ENCODE measurements at places on chromosomes 13 and 19. TPM values are rescaled to one million over a fixed set of nuclear protein-coding genes. Genes with fewer than 3 reads are reported as not detected.

- H3K27me3 ChIP-seq: no peaks in the 10 kb centered on the region
- H3K4me1 ChIP-seq: peaks cover 21% of the 10 kb centered on the region
- no peak overlapping the region for H3K27ac ChIP-seq
Observed at GRCh38 chr13:39684531-39685137, 29.2 kb downstream of the COG6 start.

- peaks cover 37% of the 10 kb centered on the region for H3K4me1 ChIP-seq
- no peak overlapping the region for H3K4me3 ChIP-seq
- DNase-seq: no peak
- no peaks in the 10 kb centered on the region for H3K27me3 ChIP-seq
- peaks cover 39% of the 10 kb centered on the region for H3K36me3 ChIP-seq
Observed at GRCh38 chr13:95708391-95708774, 31.4 kb downstream of the DNAJC3 start.

- peaks cover 24% of the 10 kb centered on the region for H3K4me1 ChIP-seq
- H3K4me3 ChIP-seq: peak overlapping the region; percentile 29
- no peaks in the 10 kb centered on the region for H3K27me3 ChIP-seq
- DNase-seq: no peak
- peak overlapping the region; percentile 92 for H3K27ac ChIP-seq
- no peaks in the 10 kb centered on the region for H3K36me3 ChIP-seq
Observed at GRCh38 chr13:99464441-99464949, 36.8 kb upstream of the TM9SF2 start.

DNA sequence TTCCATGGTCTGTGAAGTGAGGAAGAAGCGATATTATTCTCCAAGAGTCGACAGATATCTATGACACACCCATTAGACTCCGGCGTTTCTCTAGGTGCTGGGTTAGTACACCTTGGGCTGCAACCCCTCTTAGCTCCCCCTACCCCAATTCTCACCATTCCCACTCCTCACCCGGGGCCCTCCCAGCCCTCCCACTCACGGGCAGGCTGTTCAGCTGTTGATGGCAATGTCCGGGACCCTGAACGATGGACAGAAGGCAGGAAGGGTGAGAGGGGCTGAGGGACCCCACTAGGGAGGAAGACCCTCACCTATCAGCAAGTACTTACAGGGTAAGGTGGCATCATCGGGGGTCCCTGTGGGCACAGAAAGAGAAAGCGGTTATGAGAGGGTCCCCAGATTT lies 9.2 kb downstream of the LGALS4 start:
- no peak overlapping the region for H3K27ac ChIP-seq
- no peaks in the 10 kb centered on the region for H3K36me3 ChIP-seq
- no peaks in the 10 kb centered on the region for H3K27me3 ChIP-seq
- no peak overlapping the region for H3K4me3 ChIP-seq
- DNase-seq: no peak
- peaks cover 7% of the 10 kb centered on the region for H3K4me1 ChIP-seq

- H3K27ac ChIP-seq: no peak within 1 kb of the TSS
- no peak for DNase-seq
- no peaks in the 10 kb centered on the region for H3K4me1 ChIP-seq
- no peaks in the 10 kb centered on the region for H3K27me3 ChIP-seq
- H3K36me3 ChIP-seq: no peaks in the 10 kb centered on the region
Observed at GRCh38 chr19:3585301-3586126, at the start of gene GIPC3. GIPC3 (plus strand) TSS chr19:3585478; CDS start chr19:3585598, 120 bp downstream.

GRCh38 chr19:845707-846521 lies 5.1 kb downstream of the PRTN3 start:
- H3K36me3 ChIP-seq: no peaks in the 10 kb centered on the region
- DNase-seq: no peak
- no peak overlapping the region for H3K27ac ChIP-seq
- peaks cover 3% of the 10 kb centered on the region for H3K4me1 ChIP-seq
- H3K4me3 ChIP-seq: no peak overlapping the region
- peaks cover 40% of the 10 kb centered on the region for H3K27me3 ChIP-seq

DNA sequence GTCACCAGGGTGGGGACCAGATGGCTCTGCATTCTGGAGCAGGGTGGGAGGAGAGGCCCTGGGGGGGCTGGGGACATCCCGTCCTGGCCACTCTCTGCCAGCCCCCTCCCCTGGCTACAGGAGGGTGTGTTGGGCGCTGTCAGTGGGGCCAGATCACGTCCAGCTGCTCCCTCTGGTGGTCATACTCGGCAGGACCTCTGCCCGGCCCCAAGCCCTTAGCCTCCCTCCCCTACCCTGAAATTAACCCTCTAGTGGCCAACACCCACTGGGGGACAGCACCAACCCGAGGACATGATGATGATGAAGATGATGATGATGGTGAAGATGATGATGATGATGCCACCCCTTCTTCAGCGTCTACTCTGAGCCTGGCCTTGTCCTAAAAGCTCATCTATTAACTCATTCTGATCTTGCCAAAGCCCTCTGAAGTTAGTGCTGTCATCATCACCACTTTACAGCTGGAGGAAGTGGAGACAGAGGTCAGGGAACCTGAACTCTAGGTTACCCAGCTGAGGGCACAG lies 590 bp upstream of the LGI4 start:
- no peaks in the 10 kb centered on the region for H3K27me3 ChIP-seq
- no peaks in the 10 kb centered on the region for H3K36me3 ChIP-seq
- H3K27ac ChIP-seq: no peak overlapping the region
- DNase-seq: peak; percentile 81
- H3K4me1 ChIP-seq: peaks cover 4% of the 10 kb centered on the region
- H3K4me3 ChIP-seq: no peak overlapping the region

Gene WASF3
- 0.07 TPM for total RNA-seq
